ENCODE measurements at places on chromosomes 13 and 19.

GRCh38 chr13:42747399-42747873 lies 33.9 kb upstream of the FAM216B start:
- DNase-seq, result no peak

- no peak for DNase-seq
Measured at GRCh38 chr19:51477344-51477743, 995 bp upstream of the CEACAM18 start.

- DNase-seq, result peak; percentile 10
Measured at GRCh38 chr13:23377983-23378632, 55.4 kb downstream of the SACS start.

DNA sequence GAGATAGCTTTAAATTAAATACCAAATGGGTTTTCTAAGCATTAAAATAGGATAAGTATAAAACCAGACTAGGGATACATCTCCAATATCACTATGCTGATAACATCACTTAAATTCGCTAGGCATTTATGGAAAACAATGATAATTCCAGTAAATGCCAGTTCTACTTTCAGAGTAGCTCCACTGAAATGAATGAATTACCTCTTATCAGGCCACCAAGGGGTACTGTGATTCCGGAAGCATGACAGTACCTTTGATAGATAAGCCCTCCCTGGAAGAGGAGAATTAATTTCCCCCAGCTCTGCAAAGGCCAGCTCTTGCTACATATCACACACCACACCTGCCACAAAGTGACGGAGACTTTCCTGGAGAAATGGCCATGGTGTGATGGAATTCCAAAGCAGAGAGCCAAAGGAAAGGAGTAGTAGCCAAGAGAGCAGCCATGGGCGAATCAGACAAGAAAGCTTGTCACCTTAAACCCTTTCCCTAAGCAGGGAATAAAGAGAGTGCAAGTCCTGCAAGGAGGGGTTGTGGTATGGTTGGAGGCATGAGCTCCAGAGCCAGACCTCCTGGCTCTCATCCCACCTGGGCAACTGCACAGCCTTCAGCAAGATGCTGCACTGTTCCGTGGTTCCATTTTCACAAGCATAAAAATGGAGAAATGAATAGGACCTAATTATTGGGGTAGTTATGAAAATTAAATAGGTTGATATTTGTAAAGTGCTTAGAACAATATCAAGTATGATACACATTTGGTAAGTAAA lies 423.1 kb downstream of the FGF14 start:
- DNase-seq, result no peak

- DNase-seq, result no peak
Measured at GRCh38 chr19:2454962-2455850, 1.6 kb downstream of the LMNB2 start.

DNA sequence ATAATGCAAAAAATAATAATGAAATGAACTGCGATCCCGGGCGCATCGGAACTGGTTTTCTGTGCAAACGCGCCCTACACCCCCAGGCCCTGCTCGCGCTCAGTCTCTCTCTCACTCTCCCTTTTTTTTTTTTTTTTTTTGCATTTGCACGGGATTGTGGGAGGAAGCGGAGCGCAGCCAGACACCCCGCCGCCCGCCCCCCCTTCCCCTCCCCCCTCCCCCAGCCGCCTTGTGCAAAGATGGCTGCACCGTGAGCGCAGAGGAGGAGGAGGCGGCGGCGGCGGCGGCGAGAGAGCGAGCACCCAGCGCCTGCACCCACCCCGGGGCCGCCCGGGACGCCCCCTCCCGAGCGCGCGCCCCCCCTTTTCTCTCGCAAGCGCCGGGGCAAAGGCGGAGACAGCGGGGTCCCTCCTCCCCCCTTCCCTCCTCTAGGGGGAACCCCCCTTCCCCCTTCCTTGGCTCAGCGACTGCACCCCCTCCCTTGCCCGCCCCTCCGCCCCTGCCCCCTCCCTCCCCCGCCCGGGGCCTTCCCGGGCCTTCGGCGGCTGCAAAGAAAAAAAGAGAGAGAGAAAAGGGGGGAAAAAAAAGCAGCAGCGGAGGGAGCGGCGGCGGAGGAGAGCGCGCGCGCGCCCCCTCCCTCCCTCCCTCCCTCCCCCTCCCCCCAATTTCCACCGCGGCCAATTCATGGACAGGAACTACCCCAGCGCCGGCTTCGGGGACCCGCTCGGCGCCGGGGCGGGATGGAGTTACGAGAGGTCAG lies at the start of gene PRR12:
Gene PRR12, plus strand, starts transcription at position 212 of the 760 bp plus-strand sequence. Its CDS starts 473 bp downstream, at position 685.
- peak; percentile 59 for DNase-seq

DNA sequence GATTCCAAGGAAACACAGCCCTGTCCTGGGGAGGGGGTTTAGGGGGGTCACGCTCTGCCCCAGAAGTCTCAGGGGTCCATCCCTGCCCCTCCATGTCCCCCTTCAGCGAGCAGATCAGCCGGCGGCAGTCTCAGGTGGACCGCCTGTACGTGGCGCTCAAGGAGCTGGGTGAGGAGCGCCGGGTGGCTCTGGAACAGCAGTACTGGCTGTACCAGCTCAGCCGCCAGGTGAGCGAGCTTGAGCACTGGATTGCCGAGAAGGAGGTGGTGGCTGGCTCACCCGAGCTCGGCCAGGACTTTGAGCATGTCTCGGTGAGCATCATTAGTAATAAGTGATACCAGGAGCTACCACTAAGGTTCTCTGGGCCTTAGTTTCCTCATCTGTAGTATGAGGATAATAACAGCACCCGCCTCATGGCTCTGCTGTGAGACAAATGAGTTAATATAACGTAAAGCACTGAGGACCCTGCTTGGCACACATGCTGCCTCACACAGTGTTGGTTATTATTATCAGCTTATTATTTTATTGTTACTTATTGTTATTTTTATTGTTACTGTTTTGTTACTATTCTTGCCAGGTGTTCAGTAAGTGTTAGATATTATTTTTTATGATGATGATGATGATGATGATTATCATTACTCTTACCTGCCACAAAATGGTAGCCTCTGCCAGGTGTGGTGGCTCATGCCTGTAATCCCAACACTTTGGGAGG lies 20.5 kb upstream of the SHKBP1 start:
- DNase-seq, result no peak

GRCh38 chr13:98544104-98544710 lies 32.7 kb downstream of the STK24 start:
- no peak for DNase-seq

- DNase-seq, result no peak
Measured at GRCh38 chr19:57269515-57270250, 10.6 kb upstream of the ZNF460 start.

- DNase-seq, result no peak
Measured at GRCh38 chr19:32287811-32288227, 57.6 kb upstream of the ZNF507 start.

- DNase-seq, result no peak
Measured at GRCh38 chr19:40633207-40633606, 32.0 kb downstream of the LTBP4 start.

- no peak for DNase-seq
Measured at GRCh38 chr13:53191091-53191490, 162.5 kb downstream of the OLFM4 start.

DNA sequence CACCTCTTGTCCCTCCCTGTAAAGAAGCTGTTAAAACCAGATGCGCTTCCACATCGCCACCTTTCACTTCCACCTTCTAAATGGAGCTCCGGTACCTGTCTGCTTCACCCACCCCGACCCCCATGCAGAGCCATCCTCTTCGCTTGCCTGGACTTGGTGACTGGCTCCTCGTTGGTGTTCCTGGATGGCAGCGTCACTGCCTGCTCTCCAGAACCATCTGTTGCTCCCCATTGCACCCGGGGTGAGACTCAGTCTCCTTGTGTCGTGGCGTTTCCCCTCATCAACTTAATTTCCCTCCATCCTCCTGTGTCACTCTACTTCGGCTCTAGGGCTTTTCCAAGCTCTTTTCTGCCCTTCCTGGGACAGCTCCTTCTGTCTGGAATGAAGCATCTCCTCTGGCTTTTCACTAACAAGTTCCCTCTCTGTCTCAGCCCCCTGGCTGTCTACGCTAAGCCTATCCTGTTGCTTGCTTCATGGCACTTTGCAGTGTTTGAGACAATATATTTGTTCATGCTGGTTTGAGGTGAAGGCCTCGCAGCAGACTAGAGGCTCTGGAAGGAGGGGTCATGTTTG lies 10.3 kb downstream of the CEBPG start:
- DNase-seq, result no peak

- no peak for DNase-seq
Measured at GRCh38 chr19:17411801-17412200, 6.4 kb upstream of the BST2 start.

DNA sequence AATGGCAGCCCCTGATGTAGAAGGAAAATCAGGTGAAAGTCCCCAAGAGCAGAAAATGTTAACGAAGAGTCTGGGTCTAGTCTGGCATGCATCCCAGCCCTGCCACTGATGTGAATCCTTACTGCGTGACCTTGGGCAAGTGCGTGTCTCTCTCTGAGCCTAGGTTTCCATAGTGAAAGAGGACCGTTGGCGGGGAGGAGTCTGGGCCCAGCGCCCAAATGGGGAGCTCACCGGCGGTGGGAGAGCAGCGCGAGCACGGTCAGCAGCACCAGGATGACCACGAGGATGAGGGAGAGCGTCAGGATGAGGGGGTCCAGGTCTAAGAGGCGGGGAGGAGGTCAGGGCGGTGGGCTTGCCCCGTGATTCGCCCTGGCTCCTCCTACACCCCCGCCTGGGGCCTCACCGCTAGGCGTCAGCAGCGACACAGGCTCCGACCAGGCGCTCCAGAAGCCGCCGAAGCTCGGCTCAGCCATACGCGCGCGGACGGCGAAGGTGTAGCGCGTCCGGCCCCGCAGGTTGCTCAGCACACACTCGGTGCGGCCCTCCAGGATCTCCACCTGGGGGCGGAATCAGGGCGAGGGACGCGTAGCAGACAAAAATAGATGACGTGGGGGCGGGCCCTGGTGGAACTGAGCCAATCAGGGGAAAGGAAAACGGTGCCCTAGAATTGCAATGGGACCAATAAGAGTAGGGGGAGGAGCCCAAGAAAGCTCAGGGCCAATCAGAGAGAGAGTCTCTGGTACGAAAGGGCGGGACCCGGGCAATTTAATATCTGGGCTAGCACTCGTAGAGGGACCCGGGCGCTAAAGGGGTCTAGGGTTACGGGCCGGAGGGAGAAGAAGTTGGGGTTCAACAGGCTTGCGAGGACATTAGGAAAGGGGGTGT lies 3.2 kb downstream of the EPOR start:
- peak; percentile 90 for DNase-seq

DNA sequence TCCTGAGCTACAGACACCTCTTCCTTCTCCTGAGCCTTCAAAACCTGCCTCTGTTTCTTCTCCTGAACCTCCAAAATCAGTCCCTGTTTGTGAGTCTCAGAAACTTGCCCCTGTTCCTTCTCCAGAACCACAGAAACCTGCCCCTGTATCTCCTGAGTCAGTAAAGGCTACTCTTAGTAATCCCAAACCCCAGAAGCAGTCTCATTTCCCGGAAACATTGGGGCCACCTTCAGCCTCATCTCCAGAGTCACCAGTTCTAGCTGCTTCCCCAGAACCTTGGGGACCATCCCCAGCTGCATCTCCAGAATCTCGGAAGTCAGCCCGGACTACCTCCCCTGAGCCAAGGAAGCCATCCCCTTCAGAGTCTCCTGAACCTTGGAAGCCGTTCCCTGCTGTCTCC lies 10.0 kb downstream of the CHAMP1 start:
- DNase-seq, result no peak

DNA sequence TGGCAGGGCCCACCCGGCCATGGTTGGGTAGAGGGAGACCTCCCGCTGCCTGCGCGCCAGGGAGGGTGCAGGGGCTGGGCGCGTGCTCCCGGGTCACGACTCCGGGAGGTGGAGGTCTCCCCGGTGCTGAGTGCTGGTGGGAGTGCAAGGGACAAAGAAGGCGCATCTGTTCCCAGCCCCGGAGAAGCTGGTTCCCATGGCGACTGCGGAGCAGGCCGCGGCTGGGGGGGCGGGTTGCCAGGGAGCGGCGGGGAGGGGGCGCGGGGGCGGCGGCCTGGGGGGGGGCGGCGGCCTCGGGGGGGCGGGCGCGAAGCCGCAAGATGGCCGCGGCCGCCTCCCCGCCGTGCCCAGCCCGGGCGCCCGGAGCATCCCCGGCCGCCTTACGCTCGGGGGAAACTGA lies 1.2 kb downstream of the CBARP start:
- DNase-seq, result no peak

- no peak for DNase-seq
Measured at GRCh38 chr13:108185223-108185622, 30.1 kb downstream of the LIG4 start.

DNA sequence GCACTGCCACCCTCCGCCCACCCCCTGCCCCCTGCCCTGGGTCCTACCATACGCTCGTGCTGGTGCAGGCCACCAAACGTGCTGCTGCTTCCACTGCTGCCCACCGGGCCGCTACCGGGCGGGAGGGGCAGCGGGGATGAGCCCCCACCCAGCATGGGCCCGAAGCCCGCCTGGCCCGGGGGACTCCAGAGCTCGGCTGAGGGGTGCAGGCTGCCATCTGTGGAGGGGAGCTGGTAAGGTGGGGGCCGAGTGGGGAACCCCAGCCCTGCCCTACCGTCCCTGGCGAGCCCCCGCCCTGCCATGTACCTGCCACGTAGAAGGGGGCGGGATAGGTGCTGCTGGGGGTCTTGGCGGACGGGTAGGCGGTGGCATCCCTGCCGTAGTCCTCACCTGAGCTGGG lies 16.7 kb upstream of the UQCR11 start:
- no peak for DNase-seq

DNA sequence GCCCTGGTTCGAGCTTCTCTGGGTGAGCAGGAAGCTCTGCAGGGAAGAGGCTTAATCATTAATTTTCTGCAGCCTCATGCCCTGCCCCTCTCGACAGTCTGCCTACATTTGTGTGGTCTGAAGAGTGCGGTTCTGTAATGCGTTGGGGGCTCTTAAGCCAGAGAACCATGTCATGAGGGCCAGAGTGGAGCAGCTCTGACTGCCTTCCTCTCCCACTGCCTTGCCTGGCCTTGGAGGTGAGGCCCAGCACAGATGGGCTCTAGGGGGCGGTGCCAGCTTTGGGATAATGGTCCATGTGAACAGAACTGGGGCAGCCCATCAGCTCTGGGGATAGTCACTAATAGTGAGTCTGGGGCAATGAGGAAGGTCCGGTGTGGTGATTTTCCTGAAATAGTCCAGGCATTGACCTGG lies 5.7 kb downstream of the FGF9 start:
- DNase-seq, result no peak

DNA sequence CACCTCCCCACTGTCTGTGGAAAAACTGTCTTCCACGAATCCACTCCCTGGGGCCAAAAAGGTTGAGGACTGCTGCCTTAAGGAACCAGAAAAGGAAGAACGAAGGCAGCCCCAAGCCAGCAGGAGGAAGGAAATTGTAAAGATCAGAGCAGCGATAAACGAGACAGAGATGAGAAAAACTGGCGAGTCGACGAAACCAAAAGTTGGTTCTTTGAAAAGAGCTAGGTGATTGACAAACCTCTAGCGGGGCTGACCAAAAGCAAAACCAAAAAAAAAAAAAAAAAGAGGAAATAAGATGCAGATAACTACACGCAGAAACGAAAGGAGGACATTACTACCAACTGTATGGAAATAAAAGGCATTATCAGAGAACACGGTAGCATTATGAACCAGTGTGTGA lies 76.9 kb downstream of the GADD45B start:
- no peak for DNase-seq
